Endodermal cell (in vitro differentiated cells): ENCODE measurements at places on chromosomes 2 and 18.

- H3K4me3 ChIP-seq = no peak overlapping the region
- H3K27me3 ChIP-seq = no peaks in the 10 kb centered on the region
- no peaks in the 10 kb centered on the region for H3K4me1 ChIP-seq
- DNase-seq = no peak
- no peak overlapping the region for H3K27ac ChIP-seq
Observed at GRCh38 chr2:172698041-172698863, 37.4 kb upstream of the RAPGEF4 start.

- H3K4me3 ChIP-seq = no peak overlapping the region
- DNase-seq = no peak
- H3K36me3 ChIP-seq = peaks cover 21% of the 10 kb centered on the region
Observed at GRCh38 chr18:79457652-79458051, 61.9 kb downstream of the NFATC1 start.

- no peaks in the 10 kb centered on the region for H3K27me3 ChIP-seq
- DNase-seq = no peak
- H3K4me1 ChIP-seq = no peaks in the 10 kb centered on the region
Observed at GRCh38 chr2:12168354-12168753, 421.9 kb downstream of the LPIN1 start.

- H3K4me3 ChIP-seq = no peak overlapping the region
- no peaks in the 10 kb centered on the region for H3K4me1 ChIP-seq
- H3K27me3 ChIP-seq = no peaks in the 10 kb centered on the region
- peaks cover 60% of the 10 kb centered on the region for H3K36me3 ChIP-seq
- no peak overlapping the region for H3K27ac ChIP-seq
Observed at GRCh38 chr2:178819992-178820391, 12.8 kb upstream of the TTN start.

- no peak overlapping the region for H3K4me3 ChIP-seq
- H3K27me3 ChIP-seq = no peaks in the 10 kb centered on the region
- no peaks in the 10 kb centered on the region for H3K4me1 ChIP-seq
- no peaks in the 10 kb centered on the region for H3K36me3 ChIP-seq
Observed at GRCh38 chr2:215862351-215862771, 151.0 kb downstream of the MREG start.

DNA sequence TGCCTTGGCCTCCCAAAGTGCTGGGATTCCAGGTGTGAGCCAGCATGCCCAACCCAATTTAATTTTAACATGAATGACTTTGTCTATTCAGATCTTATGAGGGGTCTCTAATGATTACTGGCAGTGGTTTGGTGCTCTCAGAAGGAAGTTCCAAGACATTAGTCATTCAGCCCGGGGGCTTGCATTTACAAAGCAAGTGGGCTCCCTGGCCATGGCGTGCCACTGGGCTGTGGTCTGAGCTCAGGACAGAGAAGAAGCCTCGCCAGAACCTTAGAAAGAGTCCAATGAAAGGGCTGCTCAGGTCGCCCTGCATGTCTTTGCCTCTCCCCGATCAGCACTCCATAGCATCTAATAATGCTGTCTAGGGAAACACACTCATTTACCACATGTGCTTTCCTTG lies 182.6 kb upstream of the CHAC2 start:
- H3K4me1 ChIP-seq = peaks cover 9% of the 10 kb centered on the region
- no peak overlapping the region for H3K4me3 ChIP-seq
- H3K27ac ChIP-seq = no peak overlapping the region
